ENCODE measurements at places on chromosomes 3 and 15.

DNA sequence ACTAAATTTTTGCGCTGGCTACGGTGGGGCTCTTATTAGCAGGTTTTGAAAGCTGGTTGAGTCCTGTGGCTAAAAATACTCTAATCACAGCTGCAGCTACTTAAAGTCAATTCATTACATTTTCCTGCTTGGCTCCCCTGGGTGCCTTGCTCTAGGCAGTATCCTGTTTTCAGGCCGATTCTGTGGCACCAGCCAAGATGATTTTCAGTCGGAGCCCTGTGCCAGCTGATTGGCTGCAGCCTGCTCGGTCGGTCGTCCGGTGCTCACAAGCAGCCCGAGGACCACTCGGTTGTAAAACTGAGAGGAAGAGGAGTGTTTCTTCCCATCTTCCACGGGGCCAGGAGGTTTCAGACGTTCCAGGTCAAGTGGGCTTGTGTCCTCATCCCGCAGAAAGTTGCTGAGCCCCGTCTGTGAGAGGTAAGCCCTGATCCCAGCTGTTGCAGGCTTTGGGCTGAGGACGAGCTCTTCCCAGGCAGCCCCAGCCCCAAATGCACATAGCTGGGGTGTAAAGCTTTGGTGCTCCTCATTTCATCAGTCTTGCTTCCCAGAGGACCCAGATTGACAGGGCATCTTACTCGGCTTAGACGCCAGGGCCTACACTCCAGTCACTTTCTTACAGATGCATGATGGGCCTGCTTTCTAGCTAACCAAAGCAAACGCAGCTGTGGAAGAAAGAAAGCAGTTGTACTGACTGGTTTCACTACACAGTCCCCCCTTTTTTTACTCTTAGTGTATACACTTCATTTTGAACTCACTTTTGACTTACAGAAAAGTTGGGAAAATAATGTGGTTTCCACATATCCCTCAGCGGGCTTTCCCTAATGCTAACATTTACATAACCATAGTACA, 15.9 kb downstream of the LYSMD4 start:
- no peak for DNase-seq

GRCh38 chr3:100756441-100756840, 47.1 kb downstream of the TFG start:
- DNase-seq, result no peak

GRCh38 chr3:30680789-30681648, 74.6 kb downstream of the TGFBR2 start:
- no peak for DNase-seq

DNA sequence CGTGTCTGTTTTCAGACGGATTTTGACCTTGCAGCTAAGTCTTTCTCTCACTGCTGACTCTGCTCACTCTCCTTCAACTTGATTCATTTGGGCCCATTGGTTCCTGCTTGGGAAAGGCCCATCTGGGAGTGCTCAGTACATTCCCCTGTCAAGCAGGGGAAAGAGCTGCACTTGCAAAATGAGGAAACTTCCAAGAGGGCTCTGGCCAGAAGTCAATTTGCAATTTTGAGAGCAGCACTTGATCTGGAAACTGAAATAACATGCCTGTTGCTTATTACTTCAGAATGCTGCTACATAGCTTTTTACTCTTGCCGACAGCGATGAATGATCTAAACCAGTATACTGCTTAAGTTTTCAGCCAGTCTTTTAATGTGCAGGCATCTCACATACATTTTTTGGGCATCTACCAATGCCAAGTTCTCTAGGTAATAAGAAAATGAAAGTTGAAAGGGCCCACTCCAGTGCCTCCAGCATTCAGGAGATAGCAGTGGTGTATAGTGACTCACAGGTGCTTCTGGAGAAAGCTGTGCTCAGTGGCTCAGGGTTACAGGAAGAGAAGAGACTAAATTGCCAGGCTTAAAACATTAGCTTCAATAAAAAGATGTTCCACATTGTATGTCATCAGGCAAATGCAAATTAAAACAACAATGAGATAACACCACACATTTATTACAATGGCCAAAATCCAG, 70.1 kb upstream of the RORA start:
- DNase-seq, result no peak

DNA sequence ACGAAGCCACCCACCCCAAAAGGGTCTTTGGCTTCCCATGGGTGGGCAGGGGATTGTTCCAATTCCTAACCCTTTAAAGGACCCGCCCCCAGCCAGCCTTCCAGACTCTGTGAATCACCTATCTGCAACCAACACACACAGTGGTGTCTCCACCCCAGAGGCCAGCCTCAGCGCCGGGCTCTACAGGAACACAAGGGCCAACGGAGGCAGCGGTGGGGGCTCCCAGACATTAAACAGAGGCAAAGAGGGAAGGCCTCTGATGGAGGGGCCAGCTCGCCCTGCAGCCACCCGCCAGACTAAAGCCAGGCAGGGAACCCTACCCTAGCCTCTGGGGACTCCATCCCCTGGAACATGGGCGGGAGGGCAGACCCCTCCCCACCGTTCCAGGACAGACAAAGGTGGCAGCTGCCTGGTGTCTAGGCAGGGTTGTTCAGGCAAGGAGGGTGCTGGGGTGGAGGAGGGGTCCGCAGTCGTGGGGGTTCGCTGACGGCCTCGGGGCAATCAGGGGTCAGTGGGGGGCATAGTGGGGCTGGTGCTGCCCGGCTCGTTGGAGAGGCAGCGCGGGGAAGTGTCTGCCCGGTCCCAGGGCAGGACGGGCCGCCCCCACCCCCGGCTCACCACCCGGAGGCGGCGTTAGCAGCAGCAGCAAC, 448 bp downstream of the SHISA5 start:
- DNase-seq, result no peak

- no peak for DNase-seq
These were observed 2.3 kb upstream of the MBNL1 start for GRCh38 chr3:152266221-152266995.

GRCh38 chr3:60096403-60096802, 1046.6 kb upstream of the CFAP20DC start:
- DNase-seq, result no peak

GRCh38 chr15:75335705-75336355, at the start of gene COMMD4:
COMMD4 (plus strand) TSS chr15:75336063; CDS start chr15:75336090, 27 bp downstream.
- peak; percentile 85 for DNase-seq

GRCh38 chr3:38375072-38375471, 28.5 kb downstream of the XYLB start:
- no peak for DNase-seq
